ENCODE measurements at places on chromosomes 1 and 21.

- DNase-seq, result no peak
Measured at GRCh38 chr1:153942766-153943549, 3.6 kb downstream of the DENND4B start.

- DNase-seq, result no peak
Measured at GRCh38 chr1:210557426-210558077, 228.8 kb downstream of the HHAT start.

DNA sequence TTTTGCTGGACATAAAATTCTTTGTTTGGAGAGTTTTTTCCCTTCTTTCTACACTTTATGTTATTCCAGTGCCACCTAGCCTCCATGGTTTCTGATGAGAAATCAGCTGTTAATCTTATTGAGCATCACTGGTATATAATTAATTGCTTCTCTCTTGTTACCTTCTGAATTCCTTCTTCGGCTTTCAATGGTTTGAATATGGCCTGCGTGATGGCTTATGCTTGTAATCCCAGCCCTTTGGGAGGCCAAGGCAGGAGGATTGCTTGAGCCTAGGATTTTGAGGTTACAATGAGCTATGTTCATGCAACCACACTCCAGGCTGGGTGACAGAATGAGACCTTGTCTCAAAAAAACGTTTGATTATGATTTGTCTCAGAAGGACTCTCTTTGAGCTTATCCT, 13.0 kb upstream of the CNIH4 start:
- no peak for DNase-seq

DNA sequence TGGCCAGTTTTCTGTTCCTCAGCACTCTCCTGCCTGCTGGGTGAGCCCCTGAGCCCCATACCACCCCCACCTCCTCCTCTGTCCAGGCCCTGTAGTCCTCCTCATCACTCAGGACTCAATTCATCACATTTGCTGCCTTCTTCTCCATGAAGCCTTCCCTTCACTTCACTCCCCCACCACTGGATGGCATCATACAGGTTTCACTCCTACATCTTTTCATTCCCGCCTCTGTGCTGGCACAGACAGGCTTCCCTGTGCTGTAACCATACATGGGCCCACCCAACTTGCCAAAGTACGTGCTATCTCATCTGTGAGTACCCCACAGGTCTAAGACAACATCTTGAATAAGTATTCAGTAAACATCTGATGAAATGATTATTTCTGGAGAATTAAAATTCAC, 56.9 kb downstream of the SLC45A1 start:
- DNase-seq, result no peak

GRCh38 chr21:44579056-44579832, 1.2 kb downstream of the KRTAP10-5 start:
- DNase-seq, result no peak

DNA sequence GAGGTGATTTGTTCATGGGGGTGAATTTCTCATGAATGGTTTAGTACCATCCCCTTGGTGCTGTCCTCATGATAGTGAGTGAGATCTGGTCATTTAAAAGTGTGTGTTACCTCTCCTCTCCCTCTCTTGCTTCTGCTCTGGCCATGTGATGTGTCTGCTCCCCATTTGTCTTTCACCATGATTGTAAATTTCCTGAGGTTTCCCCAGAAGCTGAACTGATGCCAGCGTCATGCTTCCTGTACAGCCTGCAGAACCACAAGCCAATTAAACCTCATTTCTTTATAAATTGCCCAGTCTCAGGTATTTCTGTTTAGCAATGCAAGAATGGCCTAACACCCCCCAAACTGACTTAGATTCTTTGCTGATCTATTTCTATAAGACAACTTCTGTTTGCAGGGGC, 249.4 kb upstream of the B3GALT2 start:
- no peak for DNase-seq

GRCh38 chr1:168229893-168230292, 4.1 kb downstream of the SFT2D2 start:
- DNase-seq, result no peak

DNA sequence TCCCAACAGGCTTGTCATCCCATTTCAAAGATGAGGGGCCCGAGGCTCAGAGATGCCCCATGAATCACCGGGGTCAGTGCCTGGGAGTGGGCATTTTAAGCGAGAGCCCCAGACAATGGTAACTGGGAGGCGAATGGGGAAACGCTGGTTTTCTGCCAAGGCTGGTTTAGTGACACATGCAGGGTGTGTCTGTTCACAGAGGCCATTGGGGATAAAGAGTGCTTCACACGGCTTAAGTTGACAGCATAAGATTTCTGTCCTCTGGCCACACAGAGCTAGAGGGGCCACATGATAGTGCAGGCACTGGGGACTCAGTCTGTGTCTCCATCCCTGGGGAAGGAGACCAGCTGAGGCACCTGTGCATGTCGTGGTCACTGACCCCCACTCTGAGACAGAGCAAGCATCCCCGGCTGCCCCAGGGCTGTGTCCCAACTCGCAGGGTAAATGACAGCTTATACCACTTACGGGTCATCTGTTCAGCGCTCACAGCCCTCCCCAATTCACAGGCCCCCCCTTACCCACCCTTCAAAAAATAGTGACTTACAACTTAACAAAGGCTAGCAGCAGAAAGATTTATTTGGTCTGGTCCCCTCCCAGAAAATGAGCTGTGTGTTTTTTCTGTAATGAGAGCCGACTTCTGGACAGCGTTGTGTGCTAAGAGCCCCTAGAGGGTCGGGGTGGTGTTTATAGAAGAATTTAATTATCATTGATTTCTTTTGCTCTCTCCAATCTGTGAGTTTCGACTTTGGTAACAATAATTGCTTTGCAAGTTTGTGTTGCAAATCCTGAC, 34.9 kb upstream of the ARHGEF16 start:
- DNase-seq, result no peak

DNA sequence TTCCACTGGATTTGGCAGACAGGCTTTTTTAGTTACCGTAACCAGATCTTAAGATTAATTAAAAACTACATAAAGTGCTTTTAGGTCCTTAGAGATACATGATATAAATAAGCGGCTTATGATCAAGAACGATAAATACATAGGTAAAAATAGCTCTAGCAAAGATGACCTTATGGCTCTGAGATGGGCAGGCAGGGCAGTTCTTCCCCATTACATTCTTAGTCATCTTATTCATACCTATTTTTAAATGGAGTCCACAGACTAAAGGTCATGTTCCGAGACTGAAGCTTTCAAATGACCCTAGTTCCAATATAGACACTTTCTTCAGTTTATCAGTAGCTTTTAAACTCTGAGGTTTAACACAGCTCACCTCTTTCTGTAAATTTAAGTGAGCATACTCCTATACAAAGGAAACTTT, 4.3 kb downstream of the MCL1 start:
- DNase-seq, result no peak

- no peak for DNase-seq
Measured at GRCh38 chr1:115063228-115063901, 25.9 kb downstream of the TSPAN2 start.

DNA sequence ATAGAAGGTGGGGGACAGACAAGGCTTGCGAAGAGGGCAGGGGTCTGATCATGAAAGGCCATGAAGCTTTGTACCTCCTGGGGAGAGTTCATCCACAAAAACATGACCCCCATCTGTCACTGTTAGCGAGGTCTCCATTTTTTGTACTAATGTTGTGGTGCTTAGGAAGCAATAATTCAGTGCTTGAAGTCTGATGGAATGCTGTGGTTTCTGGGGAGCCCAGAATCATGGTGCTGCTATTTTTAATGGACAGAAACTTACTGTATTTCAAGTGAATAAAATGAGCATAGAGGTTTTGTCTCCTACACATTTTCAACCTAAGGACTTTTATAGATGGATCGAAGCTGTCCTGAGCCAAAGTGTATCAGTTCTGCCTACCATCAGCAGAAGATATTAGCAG, 28.2 kb upstream of the RGL1 start:
- DNase-seq, result no peak

DNA sequence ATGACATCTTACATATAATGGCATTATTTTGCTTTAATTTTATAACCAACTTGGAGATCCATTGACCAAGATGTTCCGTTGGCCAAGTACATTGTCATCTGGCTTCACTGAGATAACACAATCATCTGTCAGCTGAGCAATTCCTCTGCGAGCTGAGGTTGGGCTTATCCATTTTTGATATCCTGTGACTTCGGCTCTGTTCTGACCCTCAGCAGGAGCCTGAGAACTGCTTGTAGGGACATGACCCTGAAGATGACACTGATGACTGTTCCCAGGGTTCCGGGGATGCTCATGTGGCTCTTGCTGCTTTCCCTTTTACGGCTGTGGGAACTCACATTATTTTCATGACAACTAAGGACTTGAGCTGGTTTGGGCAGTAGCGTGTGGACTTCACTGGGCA, 51.2 kb downstream of the TLR5 start:
- no peak for DNase-seq

DNA sequence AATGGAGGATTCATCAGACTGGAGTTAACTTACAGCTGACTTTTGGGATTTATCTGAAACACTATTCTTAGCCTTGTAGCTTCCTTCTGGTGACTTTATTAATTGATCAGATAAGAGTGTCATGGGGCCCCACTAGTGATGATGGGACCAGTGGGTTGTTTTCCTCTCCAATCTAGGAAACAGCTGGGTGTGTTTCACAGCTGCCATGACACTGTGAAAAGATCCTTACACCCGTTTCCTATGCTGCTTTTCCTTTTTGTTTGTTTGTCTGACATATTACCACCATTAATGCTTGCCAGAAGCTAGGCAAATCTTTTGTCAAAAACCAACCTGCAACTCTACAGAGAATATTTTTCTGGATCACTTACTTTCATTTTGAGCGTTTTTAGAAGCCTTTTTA, 86.2 kb downstream of the ZBTB18 start:
- DNase-seq, result no peak

DNA sequence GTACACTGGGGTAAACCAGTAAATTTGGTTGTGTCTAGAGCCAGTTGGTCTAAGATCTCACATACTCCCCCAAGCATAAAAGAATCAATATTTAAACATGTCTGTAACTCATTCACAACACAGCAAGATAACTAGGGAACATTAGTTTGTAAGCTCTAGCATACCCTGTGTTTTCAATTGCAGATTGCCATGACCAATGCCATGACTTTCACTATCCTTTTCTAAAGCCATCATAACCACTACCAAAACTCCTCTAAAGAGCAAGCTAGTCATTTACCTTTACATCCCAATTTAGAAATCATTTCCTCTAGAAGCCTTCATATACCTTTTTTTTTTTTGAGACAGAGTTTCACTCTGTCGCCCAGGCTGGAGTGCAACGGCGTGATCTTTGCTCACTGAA, 56.5 kb upstream of the PLA2G4A start:
- DNase-seq, result no peak

DNA sequence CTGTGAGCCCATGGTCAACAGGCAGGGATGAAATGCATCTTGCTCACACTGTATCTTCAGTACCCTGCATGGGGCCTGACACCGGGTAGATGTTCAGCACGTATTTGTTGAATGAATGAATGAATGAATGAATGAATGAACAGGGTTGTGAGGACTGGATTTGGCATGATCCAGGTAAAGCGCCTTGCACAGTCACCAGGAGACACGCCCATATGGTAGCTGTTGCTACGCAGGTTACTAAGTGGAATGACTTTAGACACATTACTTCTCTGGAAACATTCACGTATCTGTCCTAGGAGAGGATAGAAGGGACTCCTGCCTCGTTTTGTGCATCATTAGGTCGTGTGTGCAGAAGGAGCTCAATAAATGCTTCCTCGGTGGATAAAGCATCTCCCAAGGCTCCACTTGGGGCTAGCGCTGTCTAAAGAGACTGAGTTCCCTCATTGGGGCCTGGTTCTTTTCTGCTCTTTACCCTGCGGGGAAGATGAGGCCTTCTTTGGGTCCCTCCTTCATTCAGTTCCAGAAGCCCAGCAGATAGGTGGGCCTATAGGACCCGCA, 54.2 kb downstream of the NDUFS5 start:
- no peak for DNase-seq

DNA sequence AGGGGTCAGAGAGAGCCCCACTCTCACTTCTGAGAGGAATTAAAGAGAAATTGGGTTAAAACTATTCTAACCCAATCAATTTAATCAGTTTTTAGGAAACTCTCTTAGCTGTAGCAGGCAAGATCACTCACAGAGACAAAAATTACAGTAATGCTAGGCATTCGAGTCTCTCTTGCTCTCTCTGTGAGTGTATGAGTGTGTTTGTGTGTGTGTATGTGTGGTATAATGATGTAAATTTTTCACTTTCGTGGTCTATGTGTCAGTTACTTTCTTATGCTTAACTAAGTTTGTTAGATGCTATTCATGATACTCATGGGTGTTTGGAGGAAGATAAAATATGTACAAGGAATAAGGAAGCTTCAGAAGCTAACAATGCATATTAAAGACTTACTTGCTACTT, 131.3 kb downstream of the FASLG start:
- no peak for DNase-seq

GRCh38 chr1:92274939-92275338, 23.8 kb downstream of the GLMN start:
- no peak for DNase-seq

DNA sequence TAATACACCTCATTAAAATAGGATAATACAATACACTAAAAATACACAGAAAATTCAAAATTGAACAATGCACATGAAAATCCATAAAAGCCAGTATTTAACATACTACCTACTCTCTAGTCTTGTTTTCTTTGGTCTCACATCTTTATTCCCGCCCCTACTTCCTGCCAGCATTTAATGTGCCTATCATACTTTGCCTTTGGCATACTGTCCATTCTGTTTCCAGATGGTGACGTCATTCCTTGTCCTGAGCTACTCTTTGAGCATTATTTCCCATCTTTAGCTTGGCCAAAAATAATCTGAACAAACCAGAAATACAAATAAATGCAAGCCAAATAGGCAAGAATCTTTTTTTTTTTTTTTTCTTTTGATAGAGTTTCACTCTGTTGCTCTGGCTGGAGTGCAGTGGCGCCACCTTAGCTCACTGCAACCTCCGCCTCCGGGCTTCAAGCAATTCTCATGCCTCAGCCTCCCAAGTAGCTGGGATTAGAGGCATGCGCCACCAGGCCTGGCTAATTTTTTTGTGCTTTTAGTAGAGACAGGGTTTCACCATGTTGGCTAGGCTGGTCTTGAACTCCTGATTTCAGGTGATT, 4.4 kb downstream of the HFM1 start:
- no peak for DNase-seq

Data from activated gamma-delta T cell treated with anti-CD3 and anti-CD28 coated beads, Interleukin-2, amount 50 U/mL, for 16 hours (primary cell).